Right ventricle myocardium inferior (tissue), 1 donor: ENCODE measurements at places on chromosomes 1 and 21. TPM values are rescaled to one million over a fixed set of nuclear protein-coding genes. Genes with fewer than 3 reads are reported as not detected.

- DNase-seq = peak; percentile 88
These were observed 25.0 kb upstream of the ZNF436 start for GRCh38 chr1:23394684-23395083.

- DNase-seq = no peak
These were observed 26.4 kb upstream of the CREG1 start for GRCh38 chr1:167579986-167580385.

GRCh38 chr1:25774921-25775771, 24.8 kb upstream of the SELENON start:
- DNase-seq = no peak

- no peak for DNase-seq
These were observed 50.0 kb downstream of the PTPRU start for GRCh38 chr1:29286194-29286767.

DNA sequence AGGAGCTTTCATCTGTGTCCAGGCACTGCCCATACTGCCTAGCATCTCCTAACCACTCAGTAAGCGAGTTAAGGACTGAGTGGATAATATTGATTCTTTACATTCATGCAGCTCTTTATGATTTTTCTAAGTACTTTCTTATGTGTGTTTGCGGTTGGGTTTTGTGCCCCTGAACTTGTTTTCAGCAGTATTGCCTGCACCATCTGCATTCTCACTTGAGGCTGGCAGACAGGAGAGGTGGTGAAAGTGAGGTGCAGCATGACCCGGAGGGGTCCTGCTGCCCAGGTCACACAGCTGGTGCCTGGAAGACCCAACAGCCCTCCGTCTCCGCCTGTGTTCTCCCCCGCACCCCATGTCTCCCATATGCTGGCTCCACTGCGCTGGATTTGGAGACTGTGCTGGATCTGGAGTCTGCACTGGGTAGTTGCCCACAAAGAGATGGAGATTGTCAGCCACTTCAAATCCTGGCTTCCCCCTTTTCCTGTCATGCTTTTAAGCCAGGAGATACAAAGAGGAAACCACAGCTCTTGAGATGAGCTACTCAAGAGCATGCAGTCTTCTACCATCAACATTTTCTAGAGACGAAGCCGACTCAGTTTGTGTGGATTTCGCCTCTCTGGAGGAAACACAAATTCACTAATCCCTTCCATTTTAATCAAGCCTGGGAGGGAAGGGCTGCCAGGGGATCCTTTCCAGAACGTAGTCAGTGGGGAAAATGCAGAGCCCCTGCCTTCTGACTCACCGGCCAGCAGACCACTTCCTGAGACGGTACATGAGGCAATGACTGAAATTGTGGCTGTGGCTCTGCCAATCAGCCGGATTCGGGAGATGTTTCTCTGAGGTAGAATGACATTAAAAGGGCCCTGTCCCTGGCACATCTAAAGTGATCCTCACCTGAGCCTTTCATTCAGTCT, 71.7 kb upstream of the ANGPTL1 start:
- DNase-seq = no peak

GRCh38 chr1:118039170-118039569, 109.6 kb downstream of the WDR3 start:
- DNase-seq = no peak

- DNase-seq = no peak
These were observed 21.1 kb downstream of the HUNK start for GRCh38 chr21:31893851-31894415.

DNA sequence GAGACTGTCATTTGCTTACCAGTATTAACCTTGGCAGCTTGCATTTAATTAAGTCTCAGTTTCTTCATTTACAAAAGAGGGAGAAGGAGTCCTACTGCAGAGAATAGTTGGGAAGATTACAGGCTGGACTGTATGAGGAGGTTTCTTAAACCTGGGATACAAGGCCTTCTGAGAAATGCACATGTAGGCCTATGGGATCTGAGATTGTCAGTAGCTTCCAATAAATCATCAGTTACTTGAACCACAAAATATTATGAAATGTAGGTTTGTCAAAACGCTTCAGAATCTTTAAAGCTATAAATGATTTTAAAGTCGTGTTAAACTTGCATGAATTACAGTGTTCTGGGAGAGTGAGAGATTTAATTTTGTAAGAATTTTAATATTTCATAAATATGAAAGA, 69.6 kb downstream of the NRIP1 start:
- DNase-seq = no peak

The RHEX gene
- 0.81 TPM for total RNA-seq

The MFAP2 gene
- total RNA-seq = 4.8 TPM

The THEMIS2 gene
- 6.3 TPM for total RNA-seq

The ZNF648 gene
- not detected for total RNA-seq

The FBXO42 gene
- total RNA-seq = 21.9 TPM

The C1QB gene
- total RNA-seq = 165 TPM

The FABP3 gene
- total RNA-seq = 5,086 TPM

The PGLYRP3 gene
- not detected for total RNA-seq
